Pancreas (tissue), 10 donors: ENCODE measurements at places on chromosomes 12 and 14. TPM values are rescaled to one million over a fixed set of nuclear protein-coding genes. Genes with fewer than 3 reads are reported as not detected.

- H3K36me3 ChIP-seq: peaks cover 12% of the 10 kb centered on the region
- H3K27ac ChIP-seq: no peak overlapping the region
- H3K4me1 ChIP-seq: no peaks in the 10 kb centered on the region
- no peak overlapping the region for H3K4me3 ChIP-seq
- DNase-seq: no peak
- H3K27me3 ChIP-seq: no peaks in the 10 kb centered on the region
Observed at GRCh38 chr12:68761442-68761812, 15.5 kb downstream of the SLC35E3 start.

ACRBP gene
- 1.8 TPM for total RNA-seq

GRCh38 chr12:19148860-19149259, 19.3 kb downstream of the PLEKHA5 start:
- no peaks in the 10 kb centered on the region for H3K27me3 ChIP-seq
- no peak overlapping the region for H3K27ac ChIP-seq
- no peak overlapping the region for H3K4me3 ChIP-seq
- peaks cover 12% of the 10 kb centered on the region for H3K4me1 ChIP-seq
- no peak for DNase-seq
- H3K36me3 ChIP-seq: no peaks in the 10 kb centered on the region

KCNA5 gene
- total RNA-seq: 0.87 TPM

DNA sequence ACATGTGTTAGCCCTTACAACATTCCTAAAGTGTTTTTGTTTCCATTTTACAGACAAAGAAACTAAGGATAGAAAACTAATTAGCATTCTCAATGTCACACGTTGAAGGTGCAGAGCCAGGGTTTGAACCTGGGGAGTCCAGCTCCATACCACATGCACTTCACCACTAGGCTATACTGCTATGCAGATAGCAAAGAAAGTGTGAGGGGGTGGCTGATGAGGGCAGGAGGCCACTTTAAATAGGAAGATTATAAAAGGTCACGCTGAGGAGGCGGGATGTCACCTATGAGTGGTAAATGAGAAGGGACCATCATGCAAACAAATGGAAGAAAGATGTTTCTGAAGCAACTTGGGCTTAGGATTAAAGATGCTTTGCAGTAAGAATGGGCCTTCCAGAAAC, 213.9 kb downstream of the EGLN3 start:
- no peaks in the 10 kb centered on the region for H3K27me3 ChIP-seq
- no peak for DNase-seq
- no peaks in the 10 kb centered on the region for H3K4me1 ChIP-seq
- H3K4me3 ChIP-seq: no peak overlapping the region
- H3K27ac ChIP-seq: no peak overlapping the region

DNA sequence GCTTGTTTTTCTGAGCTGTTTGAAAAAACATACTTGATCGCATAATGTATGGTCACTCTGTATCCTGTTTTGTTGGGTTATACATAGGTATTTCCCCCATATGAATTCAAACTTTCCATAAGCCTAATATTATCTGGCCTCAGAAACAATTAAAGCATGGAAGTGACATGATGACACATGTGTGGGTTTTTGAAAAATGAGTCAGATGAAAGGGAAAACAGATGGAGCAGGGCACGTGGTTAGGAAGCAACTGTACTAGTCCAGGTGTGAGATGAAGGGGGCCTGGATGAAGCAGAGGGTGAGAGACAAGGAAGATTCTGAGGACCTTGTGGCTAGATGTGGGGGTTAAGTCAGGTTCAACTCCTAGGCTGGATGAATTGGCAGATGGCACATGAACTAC, 92.7 kb upstream of the DNM1L start:
- no peak overlapping the region for H3K4me3 ChIP-seq
- H3K27me3 ChIP-seq: no peaks in the 10 kb centered on the region
- H3K27ac ChIP-seq: no peak overlapping the region
- H3K4me1 ChIP-seq: no peaks in the 10 kb centered on the region
- DNase-seq: no peak

STRN3 gene
- 9.7 TPM for total RNA-seq

KCNJ8 gene
- total RNA-seq: 28.8 TPM

DNA sequence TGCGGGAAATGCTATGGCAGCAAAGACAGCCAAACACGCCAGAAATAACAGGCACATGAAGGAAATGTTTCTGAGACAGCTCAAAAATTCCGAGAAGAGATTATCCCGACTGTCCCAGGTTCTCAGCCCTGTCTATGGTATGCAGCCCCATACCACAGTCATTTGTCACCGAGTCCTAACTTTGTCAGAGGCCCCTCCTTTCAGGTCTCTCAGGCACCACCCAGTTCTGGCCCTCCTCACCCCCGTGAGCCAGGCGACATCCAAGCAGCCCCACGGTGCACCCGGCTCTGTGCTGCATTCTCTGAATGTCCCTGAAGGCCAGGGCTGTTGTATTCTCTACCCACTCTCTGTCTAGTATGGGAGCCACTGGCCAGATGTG, 24.0 kb downstream of the SSH1 start:
- H3K27ac ChIP-seq: peak overlapping the region; percentile 48
- no peaks in the 10 kb centered on the region for H3K27me3 ChIP-seq
- no peak overlapping the region for H3K4me3 ChIP-seq
- H3K36me3 ChIP-seq: peaks cover 5% of the 10 kb centered on the region
- peaks cover 14% of the 10 kb centered on the region for H3K4me1 ChIP-seq
- no peak for DNase-seq

HOXC4 gene
- not detected for total RNA-seq

ARHGEF40 gene
- 30.4 TPM for total RNA-seq

DNA sequence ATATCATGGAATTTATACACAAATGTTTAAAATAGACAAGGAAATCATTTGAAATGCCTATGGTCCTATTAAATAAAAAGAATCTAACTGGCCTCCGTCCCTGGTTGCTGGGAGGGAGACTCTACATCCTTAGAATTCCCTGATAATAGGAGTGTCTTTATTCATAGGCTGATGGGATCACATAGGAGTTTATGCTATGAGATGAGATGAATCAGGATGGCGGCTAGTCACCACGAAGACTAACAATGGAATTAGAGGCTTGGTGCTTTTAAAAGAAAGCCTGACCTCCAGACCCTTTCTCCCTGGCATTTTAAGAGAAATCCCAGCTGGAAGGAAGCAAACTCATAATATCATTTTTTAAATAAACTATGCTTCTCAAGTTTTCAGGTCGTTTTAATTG, 69.7 kb downstream of the SEC23A start:
- no peak overlapping the region for H3K4me3 ChIP-seq
- no peaks in the 10 kb centered on the region for H3K4me1 ChIP-seq
- peaks cover 12% of the 10 kb centered on the region for H3K36me3 ChIP-seq
- H3K27ac ChIP-seq: no peak overlapping the region

DNA sequence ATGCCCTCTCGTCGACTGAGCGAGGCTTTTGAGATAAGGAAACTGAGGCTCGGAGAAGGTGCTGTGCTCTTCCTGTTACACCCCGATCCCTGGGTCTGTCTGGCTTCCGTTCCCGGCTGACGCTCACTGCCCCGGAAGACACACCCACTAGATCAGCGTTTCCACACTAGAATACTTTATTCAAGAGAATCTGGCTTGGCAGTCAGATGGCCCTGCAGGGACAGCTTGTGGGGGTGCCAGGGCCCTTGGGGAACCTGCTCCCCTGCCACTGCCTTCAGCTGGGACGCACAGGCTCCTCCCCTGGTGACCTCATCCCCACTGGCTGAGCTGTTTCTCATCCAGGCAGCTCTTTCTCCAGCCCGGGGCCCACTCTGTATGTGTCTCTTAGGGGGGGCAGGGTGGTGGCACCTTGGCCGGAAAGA, 13.7 kb downstream of the PGF start:
- H3K27me3 ChIP-seq: no peaks in the 10 kb centered on the region
- no peak for DNase-seq
- no peak overlapping the region for H3K4me3 ChIP-seq

- no peaks in the 10 kb centered on the region for H3K36me3 ChIP-seq
- DNase-seq: peak; percentile 49
- no peaks in the 10 kb centered on the region for H3K27me3 ChIP-seq
Observed at GRCh38 chr14:101070540-101071492, 167.3 kb upstream of the RTL1 start.

DNA sequence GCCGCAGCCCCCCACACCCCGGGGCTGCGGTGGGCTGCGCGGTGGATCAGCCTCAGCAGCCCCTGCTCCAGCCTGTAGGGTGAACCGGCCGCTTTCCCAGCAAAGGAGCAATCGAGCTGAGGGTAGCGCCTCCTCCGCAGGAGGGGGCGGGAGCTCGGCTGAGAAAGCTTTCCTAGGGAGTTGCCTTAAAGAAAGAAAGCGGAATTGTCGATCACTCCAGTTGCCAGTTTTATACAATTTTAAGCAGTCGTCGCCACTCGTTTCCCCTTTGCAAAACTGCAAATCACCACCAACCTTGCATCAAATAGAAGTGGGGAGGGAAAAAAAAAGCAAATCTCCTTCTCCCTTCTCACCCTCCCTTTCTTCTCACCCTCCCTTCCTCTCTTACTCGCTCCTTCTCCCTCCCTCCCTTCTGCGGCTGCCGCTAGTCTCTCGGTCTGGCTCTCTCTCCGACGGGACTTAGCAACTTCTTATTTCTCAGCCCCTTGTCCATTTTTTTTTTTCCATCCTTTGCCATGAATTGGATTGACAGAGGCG, at the start of gene PDE3A:
TSS of gene PDE3A (plus strand) at position 424 of the 537 bp plus-strand sequence. CDS start 748 bp downstream, outside the sequence.
- peak within 1 kb of the TSS; percentile 51 for H3K4me3 ChIP-seq
- H3K4me1 ChIP-seq: no peaks in the 10 kb centered on the region
- no peaks in the 10 kb centered on the region for H3K27me3 ChIP-seq
- H3K27ac ChIP-seq: peak within 1 kb of the TSS; percentile 48
- peak; percentile 25 for DNase-seq

GRCh38 chr14:50823051-50823761, 7.8 kb downstream of the NIN start:
- no peak overlapping the region for H3K27ac ChIP-seq
- no peaks in the 10 kb centered on the region for H3K27me3 ChIP-seq
- no peaks in the 10 kb centered on the region for H3K36me3 ChIP-seq
- H3K4me1 ChIP-seq: peaks cover 16% of the 10 kb centered on the region
- no peak overlapping the region for H3K4me3 ChIP-seq

RASSF9 gene
- 1.4 TPM for total RNA-seq

OR6C2 gene
- not detected for total RNA-seq

- no peaks in the 10 kb centered on the region for H3K27me3 ChIP-seq
- no peaks in the 10 kb centered on the region for H3K4me1 ChIP-seq
- no peak overlapping the region for H3K4me3 ChIP-seq
- DNase-seq: no peak
Observed at GRCh38 chr12:92356425-92356824, 210.8 kb upstream of the BTG1 start.

SPTB gene
- 1.2 TPM for total RNA-seq

DNA sequence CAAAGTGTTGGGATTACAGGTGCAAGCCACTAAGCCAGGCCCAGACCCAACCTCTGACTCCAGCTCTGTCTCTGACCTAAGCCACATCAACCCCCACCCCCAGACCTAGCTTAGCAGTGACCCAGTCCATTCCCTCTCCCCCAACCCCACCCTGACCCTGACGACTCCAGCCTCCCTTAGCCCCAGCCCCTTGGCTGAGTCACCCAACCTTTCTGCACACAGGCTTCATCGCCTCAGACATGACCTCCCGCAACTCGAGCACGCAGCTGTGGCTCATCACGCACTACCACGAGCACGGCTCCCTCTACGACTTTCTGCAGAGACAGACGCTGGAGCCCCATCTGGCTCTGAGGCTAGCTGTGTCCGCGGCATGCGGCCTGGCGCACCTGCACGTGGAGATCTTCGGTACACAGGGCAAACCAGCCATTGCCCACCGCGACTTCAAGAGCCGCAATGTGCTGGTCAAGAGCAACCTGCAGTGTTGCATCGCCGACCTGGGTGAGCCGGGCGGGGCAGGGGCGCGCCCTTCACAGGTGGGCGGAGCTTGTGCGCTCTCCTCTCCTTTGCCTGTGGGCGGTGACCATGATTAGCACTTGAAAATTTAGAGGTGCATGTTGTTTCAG, 7.8 kb downstream of the ACVRL1 start:
- H3K4me3 ChIP-seq: no peak overlapping the region
- H3K27ac ChIP-seq: no peak overlapping the region
- no peaks in the 10 kb centered on the region for H3K4me1 ChIP-seq
- no peak for DNase-seq
- no peaks in the 10 kb centered on the region for H3K36me3 ChIP-seq
- H3K27me3 ChIP-seq: no peaks in the 10 kb centered on the region

DNA sequence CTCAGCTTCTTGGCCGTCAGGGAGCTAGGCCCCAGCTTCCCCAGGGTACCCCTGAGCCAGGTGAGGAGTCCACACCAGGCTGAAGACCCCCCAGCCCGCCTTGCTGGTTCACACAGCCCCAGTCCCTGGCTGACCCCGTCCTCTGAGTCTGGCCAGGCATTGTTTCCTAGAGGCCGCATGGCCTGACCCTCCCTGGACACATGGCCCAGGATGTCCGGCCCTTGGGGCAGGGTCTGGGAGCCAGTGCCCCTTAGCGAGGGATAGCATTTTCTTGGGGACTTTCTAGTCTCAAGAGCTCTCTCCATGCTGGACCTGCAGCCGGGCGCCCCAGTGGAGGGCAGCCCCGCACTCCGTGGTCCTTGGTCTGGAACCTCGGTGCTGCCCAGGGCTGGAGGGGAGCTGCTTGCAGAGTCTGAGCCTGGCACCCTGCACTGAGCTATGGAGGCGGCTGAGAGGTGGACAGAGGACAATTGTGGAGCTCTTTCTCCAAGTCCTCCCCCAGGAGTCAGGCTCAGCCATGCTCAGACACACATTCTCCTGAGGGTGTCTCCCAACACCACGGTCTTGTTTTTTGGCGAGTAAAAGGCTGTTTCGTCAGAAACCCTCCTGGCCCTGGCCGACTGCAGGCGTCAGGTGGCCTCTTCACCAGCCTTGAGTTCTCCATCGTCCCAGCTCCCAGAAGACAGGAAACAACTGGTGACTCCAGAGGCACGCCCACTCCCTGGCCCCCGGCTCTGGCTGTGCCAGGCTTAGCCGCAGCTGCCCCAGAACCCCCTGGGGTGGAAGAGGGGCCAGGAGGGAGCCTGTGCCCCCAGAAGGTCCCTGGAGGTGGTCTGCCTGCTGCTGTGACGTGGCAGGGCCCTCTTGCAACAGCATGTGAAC, 17.6 kb upstream of the CRIP2 start:
- no peak overlapping the region for H3K4me3 ChIP-seq
- peaks cover 35% of the 10 kb centered on the region for H3K36me3 ChIP-seq
- H3K4me1 ChIP-seq: no peaks in the 10 kb centered on the region
- no peak for DNase-seq

SERPINA6 gene
- total RNA-seq: 6.9 TPM

DNA sequence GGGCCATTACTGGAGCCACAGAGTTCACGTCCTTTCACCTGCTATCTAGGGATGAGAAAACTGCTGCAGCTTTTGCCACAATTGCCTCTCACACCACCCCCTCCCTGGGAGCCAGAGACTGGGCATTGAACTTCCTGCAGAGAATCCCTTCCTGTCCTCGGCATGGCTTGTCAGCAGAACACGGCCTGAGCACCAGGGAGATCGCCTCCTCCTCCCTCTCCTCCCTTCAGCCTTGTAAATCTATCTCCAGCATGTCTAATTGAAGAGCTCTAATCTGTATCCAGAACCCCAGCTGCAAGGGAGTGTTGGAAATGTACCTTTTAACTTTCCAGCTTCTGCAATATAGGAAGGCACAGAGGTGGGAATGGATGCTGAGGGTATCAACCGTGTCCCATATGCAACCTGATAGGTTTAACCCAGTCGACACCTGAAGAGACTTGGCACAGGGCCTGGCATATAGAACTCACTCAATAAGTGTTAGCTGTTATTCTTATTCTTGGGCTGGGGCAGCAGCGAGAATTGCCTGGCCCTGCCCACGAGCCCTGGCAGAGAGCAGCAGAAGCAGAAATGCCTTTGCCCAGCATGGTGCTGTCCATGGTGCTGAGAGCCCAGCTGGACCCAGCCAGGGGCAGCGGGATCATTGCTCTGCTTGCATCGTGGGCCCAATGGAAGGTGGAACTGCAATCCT, 26.8 kb downstream of the TMEM63C start:
- no peak overlapping the region for H3K27ac ChIP-seq
- no peaks in the 10 kb centered on the region for H3K4me1 ChIP-seq
- peak; percentile 60 for DNase-seq
- no peak overlapping the region for H3K4me3 ChIP-seq
- no peaks in the 10 kb centered on the region for H3K27me3 ChIP-seq

TTC6 gene
- 0.43 TPM for total RNA-seq
